ENCODE measurements at places on chromosomes 11 and 22.

GRCh38 chr11:91802475-91802874 is 422.1 kb upstream of the FAT3 start:
- DNase-seq: no peak

- no peak for DNase-seq
Measured at GRCh38 chr11:119427279-119427678, 4.3 kb upstream of the THY1 start.

DNA sequence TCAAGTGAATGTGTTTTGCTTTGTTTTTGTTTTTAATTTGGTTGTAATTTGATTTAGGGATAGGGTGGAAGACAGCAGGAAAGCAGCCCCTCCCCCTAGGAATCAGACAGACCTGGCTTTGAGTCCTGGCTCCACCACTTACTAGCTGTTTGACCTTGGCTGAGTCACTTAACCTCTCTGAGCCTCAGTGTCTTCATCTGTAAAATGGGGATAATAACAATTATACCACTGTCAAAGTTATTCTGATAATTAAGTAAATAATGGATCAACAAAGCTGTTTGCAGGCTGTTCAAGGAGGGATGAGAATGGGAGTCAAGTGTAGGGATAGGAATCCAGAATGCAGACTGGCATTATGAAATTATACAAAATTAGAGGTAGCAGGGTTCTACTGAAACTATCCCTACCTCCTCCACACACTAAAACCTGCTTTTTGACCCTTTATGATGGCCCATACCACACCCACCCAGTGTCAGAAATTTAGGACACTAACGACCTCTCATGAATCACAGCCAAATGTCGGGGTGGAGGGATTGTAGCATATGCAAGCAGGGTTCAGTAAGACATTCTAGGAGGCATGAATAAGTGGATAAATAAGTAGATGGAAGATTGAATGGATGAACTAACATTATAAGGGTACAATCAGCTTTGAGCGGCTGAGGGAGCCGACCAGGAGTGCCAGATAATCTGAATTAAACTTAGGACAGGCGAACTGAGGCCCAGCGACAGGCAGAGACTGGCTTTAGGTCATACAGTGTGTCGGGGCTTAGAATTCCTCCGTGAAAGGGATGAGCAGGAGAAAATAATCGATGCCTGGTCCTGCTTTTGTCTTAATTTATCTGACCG is 974 bp downstream of the ANAPC15 start:
- DNase-seq: no peak

- DNase-seq: no peak
Measured at GRCh38 chr22:17380359-17381087, 11.3 kb downstream of the CECR2 start.

DNA sequence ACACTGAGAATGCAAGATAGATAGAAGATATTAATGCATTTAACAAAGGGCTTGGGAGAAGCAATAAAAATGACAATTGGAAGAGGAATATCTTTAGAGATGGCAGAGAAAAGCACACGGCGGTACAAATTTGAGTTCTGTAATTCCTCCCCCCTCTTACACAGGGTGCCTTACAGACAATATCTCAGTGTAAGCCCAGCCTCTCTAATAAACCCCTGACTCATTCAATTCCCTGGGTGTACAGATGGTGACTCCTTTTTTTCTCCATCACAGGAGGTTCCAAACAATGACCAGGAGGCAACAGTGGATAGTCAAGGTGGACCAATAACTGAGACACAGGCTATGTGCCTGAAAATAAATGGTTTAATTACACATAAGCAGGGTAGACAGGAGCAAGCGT is 598.6 kb downstream of the OPCML start:
- no peak for DNase-seq

GRCh38 chr11:117189191-117189940 is 9.8 kb upstream of the TAGLN start:
- DNase-seq: no peak

- DNase-seq: no peak
Measured at GRCh38 chr11:32478277-32478731, 43.0 kb upstream of the WT1 start.

DNA sequence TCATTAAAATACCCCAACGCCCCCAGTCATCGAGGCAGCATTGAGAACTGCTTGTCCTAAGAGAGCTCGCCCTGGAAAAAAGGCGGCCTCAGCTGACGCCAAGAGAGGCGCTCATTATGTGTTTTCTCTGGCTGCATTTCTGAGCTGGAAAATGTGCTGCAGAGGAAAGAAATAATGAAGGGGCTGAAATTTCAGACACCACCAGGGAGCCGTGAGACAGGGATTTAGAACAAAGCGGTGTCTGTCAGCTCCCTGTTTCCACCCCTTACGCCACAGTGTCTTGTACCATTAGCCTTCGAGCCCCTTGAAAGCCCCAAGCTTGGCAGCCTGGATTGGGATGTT is 14.4 kb downstream of the USH1C start:
- no peak for DNase-seq

GRCh38 chr11:107704451-107704850 is 7.4 kb downstream of the SLN start:
- DNase-seq: no peak

DNA sequence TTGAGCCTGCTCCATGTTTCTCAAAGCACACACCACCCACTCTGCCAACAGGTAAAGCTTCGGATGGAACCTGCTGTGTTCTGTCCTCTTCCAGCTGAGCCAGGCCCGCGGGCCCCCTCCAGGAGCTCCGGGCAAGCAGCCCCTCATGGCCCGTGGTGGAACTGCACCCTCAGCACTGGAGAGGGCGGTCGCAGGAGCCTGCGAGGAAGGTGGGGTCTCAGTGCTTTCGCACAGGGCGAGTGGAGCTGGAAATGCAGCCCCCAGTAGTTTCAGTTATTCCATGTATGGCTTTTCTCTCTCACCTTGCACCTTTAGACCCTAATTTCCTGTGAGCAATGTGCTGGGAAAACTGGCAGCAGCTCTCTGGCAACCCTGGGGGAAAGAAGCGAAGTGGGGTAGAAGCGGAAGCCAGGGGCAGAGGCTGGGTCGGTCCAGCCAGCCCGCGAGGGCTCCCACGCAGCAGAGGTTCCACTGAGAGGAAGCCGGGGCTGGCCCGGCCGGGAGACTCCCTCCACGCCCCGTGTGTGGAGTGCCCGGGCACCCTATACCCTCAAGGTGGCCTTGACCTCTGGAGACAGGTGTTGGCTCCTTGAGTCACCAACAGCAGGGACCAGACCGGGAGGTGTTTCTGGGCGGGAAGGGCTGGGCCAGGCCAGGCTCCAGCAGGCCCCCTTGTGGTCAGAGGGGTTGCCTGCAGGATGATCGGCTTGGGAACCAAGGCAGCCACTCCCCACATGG is 119.9 kb upstream of the TMEM45B start:
- peak; percentile 22 for DNase-seq

GRCh38 chr22:30485362-30485988 is 13.7 kb upstream of the SEC14L3 start:
- peak; percentile 73 for DNase-seq

- DNase-seq: no peak
Measured at GRCh38 chr22:28710576-28711191, 30.9 kb downstream of the CHEK2 start.

GRCh38 chr11:10674911-10675440 is 18.6 kb downstream of the IRAG1 start:
- DNase-seq: no peak

DNA sequence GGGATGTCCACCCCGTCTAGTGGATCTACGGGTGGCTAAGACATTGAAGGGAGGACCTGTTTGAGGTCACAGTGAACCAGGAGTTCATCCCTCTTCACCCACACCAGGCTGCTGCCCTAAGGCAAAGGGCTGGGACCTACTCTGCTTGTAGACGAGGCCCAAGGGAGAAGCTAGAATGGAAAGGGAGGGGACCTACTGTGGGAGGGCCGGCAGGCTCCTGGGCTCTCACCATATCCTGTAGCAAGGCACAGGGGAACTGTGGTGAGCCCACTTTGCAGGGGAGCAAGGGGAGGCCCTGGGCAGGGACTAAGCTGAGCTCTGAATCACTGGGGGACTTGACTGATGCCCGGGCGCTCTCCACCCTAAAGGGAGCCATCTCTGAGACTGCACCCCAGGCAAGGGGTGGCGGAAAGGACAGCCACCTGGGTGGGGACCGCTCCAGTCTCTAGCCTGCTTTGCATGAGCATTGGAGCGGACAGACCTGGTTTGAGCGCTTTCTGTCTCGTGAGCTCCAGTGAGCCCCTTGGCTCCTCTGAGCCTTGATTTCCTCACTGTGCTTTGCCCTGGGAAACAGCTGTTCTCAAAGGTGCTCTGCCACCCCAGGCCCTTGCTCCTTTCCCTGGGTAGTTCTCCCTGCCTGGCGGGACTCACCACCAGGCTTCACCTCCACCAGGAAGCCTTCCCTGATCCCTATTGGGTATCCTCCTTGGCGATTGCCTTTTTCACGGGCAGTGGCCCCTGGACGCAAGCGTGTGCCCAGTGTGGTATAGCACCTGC is 24.2 kb downstream of the PARVG start:
- no peak for DNase-seq

GRCh38 chr22:35742342-35743100 is 24.8 kb downstream of the APOL5 start:
- DNase-seq: no peak

DNA sequence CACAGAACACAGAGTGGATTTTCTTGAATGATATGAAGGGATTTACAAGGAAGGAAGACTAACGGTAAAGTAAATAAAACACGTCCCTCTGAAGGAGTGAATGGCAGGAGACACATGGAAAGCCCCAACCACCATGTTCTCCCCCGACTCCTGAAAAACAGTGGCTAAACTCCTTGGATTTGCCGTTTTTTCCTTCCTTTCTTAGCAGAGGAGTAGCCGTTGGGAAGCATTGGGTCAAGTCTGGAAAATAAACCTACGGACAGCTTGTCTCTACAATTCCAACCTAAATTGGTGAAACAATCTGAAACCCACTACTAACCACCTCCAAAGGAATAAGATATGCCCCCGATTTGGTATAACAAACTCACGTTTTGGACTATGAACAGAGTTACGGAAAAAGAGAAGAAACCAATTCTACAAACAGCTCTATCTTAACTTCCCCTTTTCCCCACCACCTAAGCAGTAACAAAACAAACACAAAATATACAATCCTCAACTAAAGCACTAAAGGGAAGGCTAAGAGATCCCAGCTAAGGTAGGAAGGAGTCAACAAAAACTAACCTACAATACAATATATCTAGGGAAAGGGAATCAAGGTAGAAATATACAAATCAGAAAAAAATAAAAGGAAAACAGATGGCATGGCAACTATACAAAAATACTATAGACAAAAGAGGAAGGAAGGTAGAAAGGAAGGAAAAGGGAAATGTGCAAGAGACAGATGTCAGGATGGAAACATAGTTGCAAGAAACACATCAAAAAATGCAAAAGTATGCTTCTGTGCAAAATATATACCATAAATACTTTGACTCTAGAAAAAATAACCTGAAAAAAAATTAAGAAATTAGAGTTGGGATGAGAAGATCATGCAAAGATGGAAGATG is 43.8 kb upstream of the LYVE1 start:
- DNase-seq: no peak

DNA sequence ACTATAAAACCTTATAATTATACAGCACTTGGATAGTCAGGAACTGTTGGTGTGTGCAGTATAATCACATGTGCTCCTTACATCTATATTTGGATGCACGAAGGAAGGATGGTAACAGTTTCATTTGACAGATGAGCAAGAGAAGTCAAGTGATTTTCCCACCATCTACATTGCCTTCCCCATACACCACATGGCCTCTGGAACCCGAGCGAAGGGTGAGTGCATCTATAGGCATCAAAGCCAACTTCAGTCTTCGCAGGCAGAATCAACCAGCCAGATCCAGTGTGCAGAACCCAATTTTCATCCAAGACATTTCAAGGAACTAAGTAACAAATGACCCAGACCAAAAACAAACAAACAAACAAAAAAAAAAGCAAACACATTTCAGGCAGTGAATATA is 85.1 kb upstream of the BLID start:
- DNase-seq: no peak

DNA sequence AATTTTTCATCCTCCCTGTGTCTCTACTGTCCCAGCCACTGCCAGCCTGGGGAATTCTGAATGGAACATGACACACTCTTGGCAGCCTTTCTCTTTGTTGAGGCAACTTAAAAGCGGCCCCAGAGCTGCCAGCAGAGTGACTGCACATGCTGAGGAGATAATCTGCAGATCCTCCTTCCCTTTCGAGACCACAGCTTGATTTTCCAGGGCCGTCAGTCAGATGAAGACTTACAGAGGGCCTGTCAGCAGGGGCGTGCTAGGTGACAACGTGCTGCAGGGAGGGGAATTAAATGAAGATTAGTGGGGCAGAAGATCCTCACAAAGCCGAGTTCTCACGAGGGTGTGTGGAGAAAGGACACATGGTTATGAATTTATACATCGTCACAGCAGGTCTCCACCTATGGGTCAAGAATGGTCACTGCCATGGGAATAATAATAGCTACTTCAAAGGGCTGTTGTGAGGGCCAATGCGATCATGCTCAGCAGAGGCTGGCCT is 193.5 kb upstream of the PITPNB start:
- no peak for DNase-seq

GRCh38 chr11:6635082-6635932 is 16.1 kb upstream of the TPP1 start:
- DNase-seq: no peak

DNA sequence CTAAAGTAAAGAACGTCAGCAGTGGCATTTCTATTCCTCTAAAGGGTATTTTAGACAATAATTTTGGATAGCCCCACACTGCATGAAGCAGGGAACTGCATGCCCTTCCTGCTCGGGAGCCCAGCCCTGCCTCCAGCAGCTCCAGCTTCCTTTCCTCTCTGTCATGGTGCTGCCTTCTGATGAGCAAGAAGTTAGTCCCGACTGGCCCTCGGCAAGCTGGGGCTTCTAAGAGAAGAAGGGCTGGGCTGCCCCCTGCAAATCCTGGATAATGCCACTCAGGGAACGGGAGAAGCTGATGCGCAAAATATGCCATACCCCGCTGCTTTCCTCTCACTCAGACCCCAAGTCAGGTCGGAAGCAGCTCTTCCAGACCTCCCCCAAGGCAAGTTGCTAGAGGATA is 296.4 kb downstream of the ETS1 start:
- no peak for DNase-seq

- no peak for DNase-seq
Measured at GRCh38 chr22:24969560-24970301, 17.2 kb downstream of the KIAA1671 start.

DNA sequence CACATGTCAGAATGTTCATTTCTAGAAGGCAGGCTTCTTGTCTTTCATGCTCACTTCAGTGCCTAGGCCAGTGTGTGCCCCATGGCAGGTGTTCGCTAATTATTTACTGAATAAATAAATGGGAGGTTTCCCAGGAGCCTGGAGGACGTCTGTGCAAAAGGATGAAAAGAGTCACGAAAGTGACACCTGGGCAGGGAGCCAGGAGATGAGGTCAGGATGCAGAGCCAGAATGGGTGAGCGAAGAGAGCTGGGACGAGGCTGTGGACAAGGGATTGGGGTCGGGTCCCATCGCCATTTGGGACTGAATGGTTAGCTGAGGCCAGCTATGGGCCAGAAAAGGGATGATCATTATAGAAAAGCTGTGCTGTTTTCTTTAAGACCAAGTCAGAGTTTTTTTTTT is 560.4 kb downstream of the TBC1D22A start:
- no peak for DNase-seq

DNA sequence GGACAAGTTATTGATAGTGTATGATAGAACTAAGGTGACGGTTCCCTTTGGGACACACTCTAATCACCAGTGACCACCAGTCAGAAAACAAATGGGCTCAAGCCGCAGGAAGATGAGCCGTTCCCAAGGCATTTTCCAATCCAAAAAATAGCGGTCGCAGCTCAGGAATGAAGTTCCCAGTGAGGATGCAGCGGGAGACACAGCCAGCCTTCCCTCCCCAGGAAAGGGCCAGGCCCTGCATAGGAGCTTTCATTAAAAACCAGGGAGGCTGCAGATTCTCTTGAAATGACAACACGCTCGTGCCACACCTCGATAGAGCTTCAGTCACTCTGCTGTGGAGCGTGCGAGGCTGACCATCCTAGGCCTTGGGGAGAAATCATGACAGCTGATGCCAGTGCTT is 65.8 kb upstream of the WNT7B start:
- DNase-seq: no peak

All from CD4-positive, CD25-positive, alpha-beta regulatory T cell (primary cell).